ENCODE measurements at places on chromosomes 3 and 15.
A peak's percentile ranks its signal among the peaks of the same experiment; 100 is the strongest.

GRCh38 chr3:130395916-130396315 lies 50.4 kb downstream of the COL6A5 start:
- DNase-seq, result peak; percentile 86

- DNase-seq, result no peak
Observed at GRCh38 chr3:13074006-13074375, 762 bp upstream of the IQSEC1 start.

DNA sequence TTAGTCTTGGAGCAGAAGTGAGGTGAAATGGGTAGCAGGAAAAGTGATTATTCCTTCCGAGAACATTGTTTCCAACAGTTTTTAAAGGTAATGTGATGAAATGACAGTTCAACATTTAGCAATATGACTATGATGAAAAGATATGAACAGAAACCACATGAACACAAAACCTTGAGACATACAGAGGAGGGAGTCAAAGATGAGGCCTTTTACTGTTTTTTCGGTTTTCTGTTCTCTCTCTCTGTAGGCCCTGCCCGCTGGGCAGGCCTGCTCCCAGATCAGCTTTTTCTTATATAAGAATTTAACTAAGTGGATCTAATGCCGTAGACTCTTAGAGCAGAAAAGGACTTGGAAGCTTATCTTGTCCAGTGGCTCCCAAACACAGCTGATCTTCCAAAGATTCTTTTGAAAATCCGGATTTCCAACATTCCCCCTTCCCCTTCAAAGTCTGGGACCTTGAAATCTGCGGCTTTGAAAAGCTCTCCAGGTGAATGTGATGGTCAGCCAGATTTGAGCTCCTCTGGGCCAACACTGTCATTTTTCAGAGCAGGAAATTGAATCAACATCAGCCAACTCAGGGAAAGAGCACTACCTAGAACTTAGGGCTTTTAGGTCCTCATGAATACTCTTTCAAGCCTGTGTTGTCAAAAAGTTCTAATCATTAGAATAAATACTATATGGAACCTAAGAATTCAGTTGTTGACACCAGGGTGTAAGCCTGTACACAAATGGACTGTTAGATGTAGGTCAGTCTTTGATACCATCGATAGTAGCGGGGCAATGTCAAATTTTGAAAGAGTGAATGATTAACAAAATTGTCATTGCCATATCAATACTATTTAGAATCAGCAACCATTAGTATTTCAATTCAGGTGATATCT lies 372.7 kb downstream of the SHQ1 start:
- DNase-seq, result no peak

GRCh38 chr3:169562988-169563774 lies 100.3 kb downstream of the MECOM start:
- DNase-seq, result no peak

DNA sequence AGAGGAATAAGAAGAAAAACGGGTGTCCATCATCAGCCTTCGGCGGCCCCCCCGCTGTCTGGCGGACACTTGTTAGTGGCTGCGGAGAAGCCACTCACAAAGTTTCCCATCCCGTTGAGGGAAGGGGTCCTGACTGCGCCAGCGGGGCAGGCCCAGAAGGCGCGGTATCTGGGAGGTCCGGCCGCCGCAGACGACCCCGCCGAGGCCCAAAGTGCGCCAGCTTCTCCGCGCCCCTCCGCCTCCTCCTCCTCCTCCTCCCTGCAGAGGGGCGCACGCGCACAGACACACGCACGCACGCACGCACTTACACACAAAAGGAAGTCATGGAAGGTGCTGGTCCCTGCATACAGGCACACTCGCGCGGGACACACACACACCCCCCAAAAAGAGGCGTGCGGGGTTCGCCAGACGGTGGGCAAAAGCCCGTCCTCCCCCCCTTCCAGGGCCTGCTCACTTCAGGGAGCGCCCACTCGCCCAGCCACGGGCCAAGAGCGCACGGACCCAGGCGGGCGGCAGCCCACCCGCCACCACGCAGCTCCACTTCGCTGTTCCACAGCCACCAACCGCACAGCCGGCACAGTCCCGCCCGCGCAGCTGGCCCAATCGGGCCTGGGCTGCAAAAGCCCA lies 18.0 kb downstream of the ZNF148 start:
- DNase-seq, result peak; percentile 56

DNA sequence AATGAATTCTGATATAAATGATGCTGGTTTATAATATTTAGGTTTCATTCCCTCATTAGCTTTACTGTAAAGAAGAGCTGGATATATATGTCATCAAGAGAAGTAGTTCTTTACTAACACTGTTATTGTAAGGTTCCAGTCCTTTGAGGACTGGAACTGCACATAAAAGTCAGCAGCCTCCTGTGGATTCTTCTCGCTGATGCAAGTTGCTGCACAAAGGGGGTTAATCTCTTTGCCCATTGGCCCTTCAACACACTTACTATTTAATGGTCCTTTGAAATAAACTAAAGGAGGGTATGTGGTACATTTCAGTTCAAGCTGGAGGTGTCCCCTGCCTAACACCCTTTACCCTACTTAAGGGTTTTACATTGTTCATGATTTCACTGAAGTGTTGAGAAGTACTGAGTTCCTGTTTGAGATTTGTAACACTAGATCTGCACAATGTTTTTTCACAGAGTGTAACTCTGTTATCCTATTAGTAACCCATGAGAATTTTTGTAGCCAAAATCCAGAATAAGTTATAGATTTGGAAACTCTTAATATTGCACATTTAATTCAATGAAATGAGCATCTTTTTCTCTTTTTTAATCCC lies 43.9 kb downstream of the NR2C2 start:
- peak; percentile 6 for DNase-seq

GRCh38 chr3:25610779-25611178 lies 53.9 kb downstream of the TOP2B start:
- DNase-seq, result no peak

DNA sequence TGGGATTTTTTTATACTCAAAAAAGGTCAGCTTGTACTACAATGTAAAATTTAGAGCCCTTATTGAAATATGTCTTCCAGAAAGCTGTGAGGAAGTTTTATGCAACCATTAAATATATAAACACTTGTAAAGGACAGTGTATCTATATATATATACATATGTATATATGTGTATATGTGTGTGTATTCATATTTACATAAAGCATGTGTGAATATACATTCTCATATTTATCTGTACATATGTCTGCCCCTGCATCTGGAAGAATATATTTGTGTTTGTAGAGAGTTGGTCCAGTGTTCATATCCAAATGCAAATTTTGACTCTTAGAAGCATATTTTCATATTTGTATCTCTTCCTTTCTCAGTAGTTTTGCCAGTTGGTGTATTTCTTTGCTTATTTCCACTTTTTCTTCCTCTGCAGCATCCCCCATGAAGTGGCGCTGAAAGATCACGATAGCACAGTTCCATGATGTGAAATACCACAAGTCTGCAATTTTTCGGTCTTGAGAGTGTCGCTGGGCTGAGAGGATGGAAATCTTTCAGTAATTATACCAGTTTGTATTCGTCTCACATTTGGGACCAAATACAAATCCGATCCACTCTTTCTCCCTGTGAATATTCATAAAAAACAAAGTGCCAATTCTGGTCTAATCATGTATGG lies 311.7 kb upstream of the DPH6 start:
- no peak for DNase-seq

DNA sequence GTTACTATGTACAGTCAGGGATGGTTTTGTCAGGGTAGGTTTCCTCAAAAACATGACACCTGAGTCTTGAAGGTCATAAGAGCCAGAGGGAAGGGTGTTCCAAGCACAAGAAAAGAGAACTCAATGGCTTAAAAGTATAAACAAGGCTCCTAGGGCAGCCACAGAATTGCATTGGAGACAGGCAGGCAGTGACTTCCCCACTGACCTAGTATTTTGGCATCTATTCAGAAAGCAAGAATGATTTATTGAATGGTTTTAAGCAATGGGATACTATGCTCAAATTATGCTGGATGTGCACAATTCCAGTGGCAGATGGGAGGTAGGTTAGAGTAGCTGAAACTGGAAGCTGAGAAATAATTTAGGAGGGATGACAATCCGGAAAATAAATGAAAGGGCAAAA lies 54.0 kb downstream of the TSC22D2 start:
- DNase-seq, result peak; percentile 28
